ENCODE measurements at places on chromosomes 3 and 15. TPM values are rescaled to one million over a fixed set of nuclear protein-coding genes. Genes with fewer than 3 reads are reported as not detected.

TRAT1 gene
- total RNA-seq = not detected

SLC30A4 gene
- 5.7 TPM for total RNA-seq

GOLGA6L9 gene
- total RNA-seq = 2.5 TPM

ARHGEF26 gene
- 0.13 TPM for total RNA-seq

FRMD5 gene
- 25.1 TPM for total RNA-seq

ISLR2 gene
- total RNA-seq = not detected

LACTB gene
- 22.4 TPM for total RNA-seq

TP63 gene
- total RNA-seq = 0.11 TPM

DUOX1 gene
- total RNA-seq = not detected

SKOR1 gene
- total RNA-seq = 0.07 TPM

PPP1R14D gene
- not detected for total RNA-seq

AHSG gene
- total RNA-seq = not detected

PTH1R gene
- 0.40 TPM for total RNA-seq

NCEH1 gene
- 24.7 TPM for total RNA-seq

SENP7 gene
- 16.6 TPM for total RNA-seq

RPL29 gene
- total RNA-seq = 990 TPM

DLL4 gene
- 43.9 TPM for total RNA-seq

FEZF2 gene
- total RNA-seq = not detected

ATP8B4 gene
- not detected for total RNA-seq

DAG1 gene
- 49.6 TPM for total RNA-seq

XIRP1 gene
- not detected for total RNA-seq

ASB14 gene
- total RNA-seq = not detected

NOX5 gene
- under 0.01 TPM for total RNA-seq

CPLX3 gene
- total RNA-seq = not detected

TGM4 gene
- total RNA-seq = 0.26 TPM

CATSPER2 gene
- 0.33 TPM for total RNA-seq

TMEM89 gene
- not detected for total RNA-seq

LTF gene
- 0.28 TPM for total RNA-seq

PLA2G4D gene
- not detected for total RNA-seq

THAP10 gene
- total RNA-seq = 3.3 TPM

CHD2 gene
- 63.8 TPM for total RNA-seq

GOLGA6B gene
- total RNA-seq = not detected

ST8SIA2 gene
- not detected for total RNA-seq

STAC gene
- not detected for total RNA-seq

ALG1L2 gene
- not detected for total RNA-seq

EIF2B5 gene
- total RNA-seq = 41.0 TPM

CLRN1 gene
- total RNA-seq = not detected

LRRC3B gene
- total RNA-seq = not detected

REC114 gene
- total RNA-seq = not detected

VWA5B2 gene
- total RNA-seq = not detected

PRSS50 gene
- not detected for total RNA-seq

COL7A1 gene
- 0.13 TPM for total RNA-seq

DZIP1L gene
- 12.7 TPM for total RNA-seq

RYR3 gene
- total RNA-seq = under 0.01 TPM

CASR gene
- not detected for total RNA-seq

GOLGA8K gene
- 0.46 TPM for total RNA-seq

PDZRN3 gene
- total RNA-seq = not detected

HMCES gene
- 35.6 TPM for total RNA-seq

CHRD gene
- total RNA-seq = 0.20 TPM

TIMP4 gene
- total RNA-seq = 0.07 TPM

IMPG2 gene
- total RNA-seq = 0.33 TPM

OR5K2 gene
- total RNA-seq = not detected

TM4SF18 gene
- 81.6 TPM for total RNA-seq

ZPLD1 gene
- total RNA-seq = 0.07 TPM

HGD gene
- total RNA-seq = not detected

WNT7A gene
- total RNA-seq = not detected

BOC gene
- total RNA-seq = 0.35 TPM

Measured in pulmonary artery endothelial cell (primary cell).